ENCODE measurements at places on chromosomes 1 and 21.
A peak's percentile ranks its signal among the peaks of the same experiment; 100 is the strongest.

DNA sequence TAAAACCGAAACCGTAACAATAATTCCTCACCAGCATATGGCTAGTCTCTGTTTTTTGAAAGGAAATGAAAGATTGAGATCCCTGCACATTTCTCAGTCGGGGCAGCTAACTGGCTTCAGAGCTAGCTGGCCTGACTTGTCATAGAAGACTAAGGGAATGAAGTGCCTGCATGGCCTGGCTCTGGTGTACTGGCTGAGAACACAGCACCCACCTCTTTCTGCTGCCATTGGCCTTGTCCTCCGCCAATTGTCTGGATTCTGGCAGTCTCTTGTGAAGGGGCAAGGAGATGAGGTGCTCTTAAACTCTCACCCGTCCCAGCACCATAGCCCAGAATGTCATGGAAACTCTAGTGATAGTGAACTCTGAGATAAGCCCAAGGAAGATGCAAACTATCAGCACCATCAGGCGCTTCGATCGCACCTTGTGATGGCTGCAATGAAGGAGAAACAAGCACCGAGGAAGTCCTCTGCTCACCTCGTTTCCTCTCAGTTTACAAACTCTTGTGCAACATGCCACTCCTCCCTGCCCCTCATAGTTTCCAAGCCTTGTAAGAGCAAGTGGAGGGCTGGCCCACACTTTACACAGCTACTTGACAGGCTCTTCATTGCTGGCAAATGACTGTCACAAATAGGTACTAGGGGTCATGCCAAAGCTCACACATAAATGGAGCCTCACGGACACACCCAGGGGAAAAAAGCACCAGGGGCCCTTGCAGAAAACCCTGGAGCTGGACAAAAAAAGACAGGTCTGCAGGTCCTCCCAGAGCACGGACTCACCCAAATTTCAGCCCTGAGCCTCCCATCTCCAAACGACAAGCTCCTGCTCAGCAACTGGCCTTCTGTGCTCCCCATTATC lies 16.4 kb downstream of the INPP5B start:
- peak; percentile 30 for DNase-seq

GRCh38 chr1:108066808-108067207 lies 101.8 kb upstream of the VAV3 start:
- DNase-seq, result no peak

- no peak for DNase-seq
These were observed 164.0 kb upstream of the ETV3 start for GRCh38 chr1:157302199-157302497.

DNA sequence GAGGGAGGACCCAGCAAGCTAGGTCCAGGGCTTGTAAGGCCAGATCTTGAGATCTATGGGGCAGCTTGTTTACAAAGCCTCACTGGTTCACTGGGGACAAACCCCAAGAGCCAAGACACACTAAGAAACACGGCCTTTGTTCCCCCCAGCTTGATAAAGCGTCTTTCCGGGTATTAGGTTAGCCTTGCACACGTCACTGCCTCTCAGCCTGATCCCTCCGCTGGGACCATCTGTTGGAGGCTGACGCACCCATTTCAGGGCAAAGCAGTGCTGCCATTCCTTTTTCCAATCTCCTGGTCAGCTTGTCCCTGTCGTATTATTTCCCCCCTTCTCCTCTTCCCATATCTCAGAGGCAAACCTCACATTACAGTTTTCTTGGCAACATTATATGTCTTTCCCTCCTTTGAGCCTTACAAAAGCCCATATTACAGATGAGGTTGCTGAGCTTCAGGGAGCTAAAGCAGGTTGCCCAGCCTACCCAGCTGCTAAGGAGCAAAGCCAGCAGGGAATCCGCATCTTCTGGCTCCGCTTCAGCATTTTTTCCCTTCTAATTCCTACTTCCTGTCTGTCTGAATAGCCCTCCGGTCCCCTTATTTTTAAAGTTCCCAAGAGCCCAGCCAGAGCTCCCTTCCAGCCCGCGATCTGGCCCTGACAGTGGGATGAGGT lies 4.1 kb downstream of the HEYL start:
- no peak for DNase-seq

DNA sequence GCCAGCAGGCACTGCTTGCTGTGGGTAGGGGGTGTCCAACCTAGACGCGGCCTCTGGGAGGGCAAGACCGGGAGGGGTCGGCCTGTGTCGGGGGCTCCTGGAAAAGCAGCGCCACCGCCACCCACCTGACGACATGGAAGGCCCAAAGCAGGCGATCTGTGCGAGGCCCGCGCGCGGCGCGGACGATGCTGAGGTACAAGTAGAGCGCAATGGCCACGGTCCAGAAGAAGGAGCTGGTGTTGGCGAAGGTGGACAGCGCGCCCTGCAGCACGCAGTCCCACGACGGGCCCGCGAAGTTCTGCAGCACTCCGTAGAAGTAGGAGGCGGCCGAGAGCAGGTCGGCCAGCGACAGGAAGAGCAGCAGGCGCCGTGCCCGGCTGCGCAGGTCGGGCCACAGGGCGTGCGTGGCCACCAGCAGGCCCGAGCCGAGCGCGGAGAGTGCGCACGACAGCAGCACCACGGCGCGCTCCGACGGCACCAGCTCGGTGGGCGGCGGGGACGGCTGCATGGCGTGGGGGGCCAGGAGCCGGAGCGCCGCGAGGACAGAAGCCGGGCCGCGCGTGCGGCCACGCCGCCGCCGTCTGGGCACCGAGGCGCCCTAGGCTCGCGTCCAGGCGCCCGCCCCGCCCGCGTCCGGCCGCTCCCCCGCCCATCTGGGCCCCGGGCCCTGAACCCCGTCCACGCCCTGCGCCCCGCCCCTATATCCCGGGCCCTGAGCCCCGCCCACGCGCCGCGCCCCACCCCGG lies at the start of gene GPR157:
Gene GPR157, minus strand, starts transcription at position 583 of the 746 bp plus-strand sequence. Its CDS starts 75 bp downstream, at position 508.
- peak; percentile 23 for DNase-seq

DNA sequence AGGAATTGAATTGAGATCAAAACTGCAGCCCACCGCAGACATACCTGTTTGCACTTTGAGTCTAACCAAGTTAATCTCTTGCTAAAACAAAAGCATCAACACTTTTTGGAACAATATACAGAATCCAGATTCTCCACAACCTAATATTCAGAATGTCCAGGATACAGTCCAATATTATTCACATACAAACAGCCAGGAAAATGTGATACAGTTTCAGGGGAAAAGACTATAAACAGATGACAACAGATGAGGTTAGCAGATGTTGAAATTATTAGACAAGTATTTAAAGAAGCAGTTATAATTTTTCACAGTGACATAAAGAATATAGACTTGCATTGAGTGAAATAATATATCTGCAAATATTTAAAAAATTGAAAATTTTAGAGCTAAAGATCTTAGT lies 678.1 kb upstream of the CXADR start:
- no peak for DNase-seq

- DNase-seq, result no peak
These were observed 86.9 kb upstream of the GORAB start for GRCh38 chr1:170445096-170445495.

DNA sequence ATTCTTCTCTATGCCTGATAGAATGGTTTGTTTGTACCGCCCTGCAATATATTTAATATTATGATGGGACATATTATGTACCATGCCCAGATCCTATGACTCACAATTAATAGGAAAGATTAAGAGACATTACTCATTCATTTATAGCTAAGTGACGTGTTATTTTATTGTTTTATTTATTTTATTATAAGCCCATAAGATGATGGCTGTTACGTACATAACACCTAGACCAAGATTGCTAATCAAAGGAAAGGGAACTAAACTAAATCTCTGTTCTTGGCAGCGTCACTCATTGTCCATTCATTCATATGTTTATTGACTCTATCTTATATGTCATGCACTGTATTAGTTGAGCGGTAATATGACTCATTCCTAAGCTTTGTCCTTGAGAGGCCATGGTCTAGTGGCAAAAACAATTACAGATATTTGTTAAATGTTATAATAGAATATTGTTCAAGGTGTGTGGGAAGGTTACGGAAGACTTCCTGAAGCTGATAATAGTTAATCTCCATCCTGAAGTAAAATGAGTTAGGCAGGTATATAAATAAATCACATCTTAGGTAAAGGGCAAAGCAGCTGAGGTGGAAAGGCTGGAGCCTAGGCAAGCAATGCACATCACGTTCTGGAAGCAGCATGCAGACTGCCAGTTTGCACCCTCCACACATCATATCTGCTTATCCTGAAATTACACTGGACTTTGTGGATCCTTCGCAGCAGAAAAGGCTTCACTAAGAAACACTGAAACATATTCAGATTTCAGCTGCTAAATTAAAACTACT lies 16.6 kb upstream of the CD55 start:
- DNase-seq, result no peak

- DNase-seq, result no peak
These were observed at the start of gene TMEM269 for GRCh38 chr1:42784946-42785693. Gene TMEM269 (plus strand): TSS chr1:42784991. CDS start chr1:42789894, 4,903 bp downstream.

GRCh38 chr1:206717674-206717989 lies 32.9 kb downstream of the MAPKAPK2 start:
- DNase-seq, result no peak

GRCh38 chr1:87399701-87400100 lies 71.0 kb downstream of the LMO4 start:
- no peak for DNase-seq

GRCh38 chr1:116288201-116288598 lies 84.8 kb upstream of the ATP1A1 start:
- no peak for DNase-seq

DNA sequence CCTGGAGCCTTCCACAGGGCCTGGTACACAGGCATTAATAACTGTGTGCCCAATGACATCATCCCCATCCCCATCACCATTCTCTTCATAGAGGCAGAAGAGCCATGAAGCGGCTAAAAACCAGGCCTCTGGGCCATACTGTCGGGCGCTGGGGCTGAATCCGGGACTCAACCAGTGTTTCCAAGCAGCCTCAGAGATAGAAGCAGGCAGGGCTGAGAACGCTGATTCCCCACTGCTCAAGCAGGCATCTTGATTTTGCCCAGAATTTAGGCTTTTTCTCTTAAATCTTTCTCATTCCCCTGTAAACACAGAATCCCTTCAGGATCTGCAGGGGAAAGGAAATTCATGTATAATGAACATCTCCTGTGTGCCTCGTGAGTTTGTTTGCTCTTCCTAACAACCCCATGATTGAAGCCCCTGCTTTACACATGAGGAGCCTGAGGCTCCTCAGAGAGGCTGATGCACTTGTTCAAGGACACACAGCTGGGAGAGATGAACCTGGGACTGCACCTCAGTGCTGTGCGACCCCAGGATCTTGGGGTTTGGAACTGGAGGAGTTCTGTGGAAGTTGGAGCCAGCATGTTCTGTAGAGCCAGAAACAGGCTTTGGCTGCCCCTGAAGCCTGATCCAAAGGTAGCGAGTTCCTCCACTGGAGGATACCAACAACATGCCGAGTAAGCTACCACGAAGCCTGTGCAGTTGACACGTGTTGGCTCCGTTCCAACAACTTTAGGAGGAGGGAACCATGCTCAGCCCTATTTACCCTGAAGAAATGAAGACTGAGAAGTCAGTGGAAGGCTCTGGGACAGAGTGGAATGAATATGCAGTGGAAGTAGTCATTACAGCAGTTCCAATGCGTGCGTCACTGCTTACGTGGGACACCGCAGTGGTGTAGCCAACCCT lies 55.5 kb downstream of the EDN2 start:
- DNase-seq, result no peak

DNA sequence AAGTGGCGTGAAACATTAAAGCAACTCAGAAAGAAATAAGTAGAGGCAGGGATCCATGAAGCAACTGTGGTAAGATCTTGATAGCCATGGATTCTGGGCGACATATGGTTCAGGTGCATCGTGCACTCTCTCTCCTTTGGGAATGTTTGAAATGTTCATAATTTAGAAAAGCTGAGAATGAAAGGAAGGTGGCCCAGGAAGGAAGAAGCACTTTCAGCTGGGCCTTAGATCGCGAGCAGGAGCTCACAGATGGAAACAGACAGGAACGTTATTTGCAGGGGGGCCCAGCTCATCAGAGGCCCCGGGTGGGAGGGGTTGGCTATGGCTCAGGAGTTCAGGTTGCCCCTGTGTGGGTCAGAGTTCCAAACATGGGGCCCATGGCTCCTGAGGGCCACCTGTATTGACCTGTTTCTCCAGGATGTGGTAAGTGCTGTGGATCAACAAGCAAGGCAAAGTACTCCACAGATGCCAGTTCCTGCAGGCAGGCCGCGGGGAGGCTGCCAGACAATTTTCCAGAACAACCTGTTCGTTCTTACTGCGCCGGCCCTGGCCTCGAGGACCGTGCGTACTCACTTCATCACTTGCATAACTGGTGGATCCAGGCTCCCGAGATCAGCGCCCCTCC lies 253.2 kb downstream of the TOMM20 start:
- no peak for DNase-seq

DNA sequence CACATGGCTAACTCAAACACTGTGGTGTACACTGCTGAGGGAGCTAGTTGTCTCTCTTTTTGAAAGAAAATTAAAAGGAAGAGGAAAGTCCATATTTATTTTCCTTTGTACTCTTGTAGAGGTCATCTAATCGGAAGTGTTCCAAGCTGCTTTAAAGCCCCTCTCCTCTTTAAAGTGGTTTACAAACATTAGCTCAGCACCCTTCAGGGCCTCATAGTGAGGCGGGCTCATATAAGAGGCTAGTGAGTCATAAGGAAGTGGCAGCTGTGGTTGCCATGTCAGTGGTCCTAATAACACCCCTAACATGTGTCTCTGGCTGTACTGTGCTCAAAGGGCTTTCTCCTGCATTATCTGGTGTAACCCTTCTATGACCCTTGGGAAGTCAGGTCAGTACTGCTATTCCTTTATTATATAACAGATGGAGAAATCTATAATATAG lies 104.4 kb upstream of the SERBP1 start:
- DNase-seq, result peak; percentile 34

- no peak for DNase-seq
These were observed 10.2 kb upstream of the PLXNA2 start for GRCh38 chr1:208254376-208254775.

DNA sequence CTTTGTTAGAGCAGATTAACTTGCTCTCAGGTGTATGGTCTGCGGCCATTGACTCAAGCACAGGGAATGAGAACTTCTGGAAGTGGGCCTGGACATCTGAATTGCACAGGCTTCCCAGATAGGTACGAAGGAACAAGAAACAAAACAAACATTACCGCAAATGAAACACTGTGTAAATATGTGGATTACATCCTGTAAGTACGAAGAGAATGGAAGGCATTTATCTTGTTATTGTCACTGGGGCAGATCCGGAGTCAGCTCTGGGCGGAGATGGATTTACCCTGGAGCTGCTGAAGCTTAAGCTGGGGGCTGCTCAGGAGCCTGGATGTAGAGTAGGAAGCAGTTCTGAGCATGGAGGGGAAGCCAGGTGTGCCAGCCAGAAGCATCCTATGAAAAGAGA lies 6.8 kb downstream of the HES2 start:
- DNase-seq, result no peak

- DNase-seq, result no peak
These were observed 38.4 kb upstream of the CD101 start for GRCh38 chr1:116962987-116963639.

DNA sequence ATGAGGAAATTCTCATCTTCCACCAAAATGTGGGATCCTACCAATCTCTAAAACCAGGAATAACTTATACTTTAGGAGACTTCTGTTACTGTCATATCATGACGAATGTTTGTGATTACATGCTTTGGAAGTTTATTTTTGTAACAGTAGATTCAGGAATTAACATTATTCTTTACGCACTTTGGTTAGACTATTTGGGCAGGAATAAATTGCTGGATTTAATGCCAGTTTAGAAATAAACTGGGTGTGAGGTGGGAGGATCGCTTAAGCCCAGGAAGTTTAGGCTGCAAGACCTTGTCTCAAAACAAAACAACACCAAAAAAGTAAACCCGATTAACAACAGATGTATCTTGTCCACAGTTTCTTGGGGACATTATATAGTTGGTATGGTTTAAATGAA lies 52.1 kb downstream of the MIGA1 start:
- DNase-seq, result no peak

GRCh38 chr1:227790034-227790400 lies 25.5 kb upstream of the PRSS38 start:
- DNase-seq, result no peak
